Muscle of leg (tissue), 16 donors: ENCODE measurements at places on chromosomes 7 and 10.

DNA sequence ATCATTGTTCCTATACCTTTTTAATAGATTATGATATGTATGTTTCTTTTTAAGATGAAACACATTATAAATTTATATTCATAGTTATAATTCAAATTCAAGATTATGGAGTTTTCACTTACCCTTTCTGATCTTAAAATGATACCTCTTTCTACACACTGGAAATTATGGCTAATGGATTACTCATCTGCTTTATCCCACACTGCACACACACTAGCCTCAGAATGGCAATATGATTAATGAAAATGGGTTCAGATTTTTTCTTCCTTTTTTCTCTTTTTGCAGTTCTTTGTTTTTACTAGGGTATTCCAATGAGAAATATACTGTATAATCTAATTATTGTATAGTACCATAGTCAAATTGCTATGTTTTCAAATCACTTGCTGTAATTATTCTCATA lies 82.3 kb upstream of the FZD1 start:
- DNase-seq, result no peak

GRCh38 chr7:885893-886625 lies 9.7 kb downstream of the GET4 start:
- no peak for DNase-seq

DNA sequence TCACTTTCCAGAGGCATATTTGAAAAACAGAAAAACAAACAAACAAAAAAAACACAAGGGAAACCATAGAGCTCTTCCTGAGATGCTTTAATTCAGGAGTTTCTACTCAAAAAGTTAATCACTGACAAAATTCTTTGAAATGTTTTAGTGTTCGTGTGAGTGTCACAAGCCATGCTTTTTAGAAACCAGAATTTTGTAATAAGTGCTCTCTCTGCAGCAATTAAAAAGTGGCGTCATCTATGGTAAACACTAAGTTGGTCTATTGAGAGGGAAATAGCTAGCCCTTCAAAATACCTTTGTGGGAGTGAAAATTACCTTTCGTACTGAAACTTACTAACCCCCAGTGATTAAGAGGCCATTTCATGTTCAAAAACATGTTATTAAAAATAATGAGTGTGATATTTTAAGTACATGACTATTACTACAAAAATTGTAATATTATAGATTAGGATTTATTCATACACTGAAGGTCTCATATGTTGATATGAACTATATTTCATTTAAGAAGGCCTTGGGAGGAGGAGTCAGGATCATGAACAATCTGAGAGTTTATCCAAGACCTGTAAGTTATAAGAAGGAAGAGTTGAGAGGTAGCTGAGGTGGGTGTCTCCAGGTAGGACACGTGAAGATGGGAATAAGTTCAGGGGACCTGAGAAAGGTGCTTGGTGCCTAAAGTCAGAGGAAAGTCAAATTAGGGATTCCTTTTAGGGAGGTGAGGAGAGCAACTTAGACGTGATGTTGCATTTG lies 94.6 kb downstream of the PPP1R9A start:
- no peak for DNase-seq

GRCh38 chr7:122423591-122423990 lies 119.0 kb upstream of the FEZF1 start:
- no peak for DNase-seq

DNA sequence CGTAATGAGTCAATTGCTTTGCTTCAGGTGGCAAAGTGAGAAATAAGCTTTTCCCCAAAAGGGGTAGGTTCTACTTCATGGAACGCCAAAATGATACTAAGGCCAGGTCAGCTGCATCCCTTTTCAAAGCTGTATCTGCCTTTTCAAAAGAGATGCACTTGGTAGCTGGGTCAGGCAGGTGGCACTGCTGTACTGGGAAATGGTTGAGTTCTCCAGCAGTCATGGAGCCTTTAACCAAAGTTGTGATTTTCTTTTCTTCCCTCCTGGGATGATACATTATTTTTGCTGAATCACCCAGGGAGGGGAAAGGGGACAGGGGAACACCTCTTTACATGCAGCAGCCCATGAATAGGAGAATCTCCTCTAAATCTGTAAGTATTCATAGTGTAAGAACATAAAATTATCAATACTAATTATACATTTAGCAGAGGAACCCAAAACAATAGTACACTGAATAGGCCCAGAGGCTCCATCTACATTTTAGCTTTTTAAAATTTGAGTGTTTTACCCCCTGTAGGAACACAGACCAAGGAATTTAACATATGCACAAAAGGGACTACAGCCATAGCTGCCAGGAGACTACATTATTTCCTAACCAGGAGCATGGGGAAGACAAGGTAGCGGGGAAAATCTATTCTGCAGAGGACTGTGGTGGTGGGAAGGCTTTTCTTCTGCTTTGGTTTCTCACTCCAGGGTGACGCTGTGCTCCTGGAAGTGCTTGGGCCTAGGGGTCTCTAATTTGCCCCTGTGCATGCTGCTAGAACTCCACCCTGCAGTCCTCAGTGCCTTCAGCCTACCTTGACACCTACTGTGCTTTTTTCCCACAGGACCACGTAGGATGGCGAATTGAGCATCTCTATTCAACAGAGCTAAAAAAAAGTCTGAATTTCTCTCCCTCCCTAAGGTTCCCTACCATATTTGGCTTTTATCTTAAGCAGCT lies 6.4 kb upstream of the GPR22 start:
- DNase-seq, result peak; percentile 64
